ENCODE measurements at places on chromosomes 5 and 9. TPM values are rescaled to one million over a fixed set of nuclear protein-coding genes. Genes with fewer than 3 reads are reported as not detected.

GRCh38 chr9:111975709-111976108 is 79.1 kb downstream of the UGCG start:
- peak; percentile 12 for DNase-seq

- peak; percentile 31 for DNase-seq
These were observed 13.6 kb upstream of the GM2A start for GRCh38 chr5:151239237-151239861.

- DNase-seq: no peak
These were observed 45.5 kb downstream of the TNFSF8 start for GRCh38 chr9:114884787-114885452.

The PCDHGA4 gene
- 0.25 TPM for total RNA-seq

GRCh38 chr5:75716715-75717081 is 539 bp downstream of the POC5 start:
- no peak for DNase-seq

DNA sequence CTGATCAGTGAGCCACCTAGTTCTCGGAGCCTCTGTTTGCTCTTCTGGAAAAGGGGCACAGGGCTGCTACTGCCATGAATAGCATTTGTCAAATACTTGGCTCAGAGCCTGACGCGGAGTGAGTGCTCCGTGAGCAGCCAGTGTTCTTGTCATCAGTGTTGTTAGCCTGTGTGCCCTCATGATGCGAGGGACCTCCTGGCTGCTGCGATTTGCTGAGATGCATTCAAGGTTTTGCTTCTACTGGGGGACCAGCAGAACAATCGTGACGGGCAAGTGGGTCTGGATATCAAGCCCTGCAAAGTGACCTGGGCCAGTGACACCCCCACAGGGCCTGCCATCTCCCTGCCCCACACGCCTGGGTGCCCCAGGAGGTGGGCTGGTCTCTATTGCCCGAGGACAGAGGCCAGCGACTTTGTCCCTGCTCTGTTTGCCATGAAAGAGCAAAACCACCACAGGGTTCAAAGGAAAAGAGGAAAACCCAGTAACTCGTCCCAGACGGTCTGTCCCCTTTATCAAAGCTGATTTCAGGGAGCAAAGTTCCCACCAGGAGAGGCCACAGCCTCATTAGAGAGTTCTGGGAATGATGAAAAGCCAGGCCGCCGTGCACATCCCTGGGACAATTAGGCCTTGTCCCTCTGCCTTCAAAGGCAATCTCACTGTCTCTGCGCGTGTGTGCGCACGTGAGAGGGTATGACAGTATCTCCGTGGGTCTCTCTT is 86.5 kb upstream of the LMX1B start:
- no peak for DNase-seq

DNA sequence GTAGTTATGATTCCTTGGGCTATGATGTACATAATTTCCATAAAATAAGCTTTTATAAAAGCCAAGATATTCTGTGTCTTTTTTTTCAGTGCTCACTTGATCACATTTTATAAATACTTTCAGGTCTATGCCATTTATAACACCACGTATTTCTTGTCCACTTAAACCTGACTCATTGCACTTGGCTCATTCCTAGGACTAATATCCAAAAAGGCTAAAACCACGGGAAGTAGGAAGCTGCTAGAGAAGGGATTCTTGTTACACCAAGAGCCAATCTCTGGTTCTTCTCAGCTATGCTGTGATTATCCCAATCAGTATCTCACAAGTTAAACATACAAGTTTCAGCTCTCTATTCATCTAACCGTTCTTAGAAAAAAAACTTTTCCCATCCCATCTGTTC is 80.4 kb upstream of the CDH6 start:
- DNase-seq: no peak

The ENDOG gene
- total RNA-seq: 15.0 TPM

DNA sequence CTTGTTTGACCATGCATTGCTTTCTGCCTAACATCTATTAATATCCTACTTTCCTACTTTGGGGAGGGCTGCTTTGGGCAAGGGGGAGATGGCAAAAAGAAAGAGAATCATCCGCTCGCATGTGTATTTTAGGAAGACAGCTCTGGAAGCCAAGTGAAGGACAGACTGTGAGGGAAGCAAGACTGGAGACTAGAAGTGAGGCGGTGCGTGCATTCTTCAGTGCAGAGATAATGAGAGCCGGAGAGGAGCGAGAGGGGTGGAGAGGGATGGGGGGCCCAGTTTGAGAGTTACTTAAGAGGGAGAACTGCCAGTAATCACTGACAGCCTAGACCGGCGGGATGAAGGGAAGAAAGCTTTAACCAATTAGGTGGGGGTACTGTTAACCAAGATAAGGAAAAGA is 151.7 kb upstream of the RAPGEF1 start:
- DNase-seq: no peak

DNA sequence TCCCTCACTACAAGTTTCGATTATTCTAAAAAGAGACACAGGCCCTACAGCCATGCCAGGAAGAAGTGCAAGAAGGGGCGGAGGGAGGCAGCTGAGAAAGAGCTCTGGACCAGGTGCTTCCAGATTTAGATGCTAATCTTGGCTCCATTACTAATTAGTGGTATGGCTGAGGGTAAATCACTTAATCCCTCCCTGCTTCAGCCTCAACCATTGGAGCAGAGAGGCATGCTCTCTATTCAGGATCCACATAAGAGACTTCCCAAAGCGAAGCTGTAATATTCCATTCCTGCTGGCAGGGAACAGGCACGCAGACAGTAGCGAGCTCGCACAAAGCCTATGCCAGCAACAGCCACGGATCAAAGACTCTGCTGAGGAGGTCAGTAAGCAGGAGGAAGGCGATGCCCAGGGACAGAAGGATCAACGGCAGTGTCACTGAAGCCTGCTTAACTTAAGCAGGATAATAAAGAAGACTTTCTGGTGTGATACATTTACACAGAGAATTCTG is 24.2 kb downstream of the LIFR start:
- DNase-seq: no peak

The RALGPS1 gene
- 3.4 TPM for total RNA-seq

- no peak for DNase-seq
These were observed 135.1 kb downstream of the SIL1 start for GRCh38 chr5:139062910-139063663.

The PLK2 gene
- 8.3 TPM for total RNA-seq

The SPATA24 gene
- 3.5 TPM for total RNA-seq

DNA sequence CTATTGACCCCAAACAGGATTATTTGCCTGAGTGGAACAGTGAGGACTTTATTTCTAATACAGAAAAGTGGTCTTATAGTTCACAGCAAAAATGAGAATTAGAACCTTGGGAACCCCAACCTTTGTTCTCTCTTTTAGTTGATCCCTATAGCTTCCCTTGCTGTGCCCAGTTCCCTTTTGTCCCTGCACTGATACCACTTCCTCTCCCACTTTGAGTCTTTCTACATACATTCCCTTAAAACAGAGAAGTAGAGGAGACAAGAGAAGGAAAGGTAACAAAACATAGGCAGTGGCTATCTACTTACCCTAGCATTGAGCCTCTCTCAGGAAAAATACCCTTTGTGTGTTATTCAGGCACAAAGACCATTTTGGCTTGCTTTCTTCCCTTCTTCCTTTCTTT is 246.4 kb downstream of the FAM114A2 start:
- DNase-seq: no peak

GRCh38 chr9:96193236-96193755 is 108.7 kb downstream of the HSD17B3 start:
- no peak for DNase-seq

DNA sequence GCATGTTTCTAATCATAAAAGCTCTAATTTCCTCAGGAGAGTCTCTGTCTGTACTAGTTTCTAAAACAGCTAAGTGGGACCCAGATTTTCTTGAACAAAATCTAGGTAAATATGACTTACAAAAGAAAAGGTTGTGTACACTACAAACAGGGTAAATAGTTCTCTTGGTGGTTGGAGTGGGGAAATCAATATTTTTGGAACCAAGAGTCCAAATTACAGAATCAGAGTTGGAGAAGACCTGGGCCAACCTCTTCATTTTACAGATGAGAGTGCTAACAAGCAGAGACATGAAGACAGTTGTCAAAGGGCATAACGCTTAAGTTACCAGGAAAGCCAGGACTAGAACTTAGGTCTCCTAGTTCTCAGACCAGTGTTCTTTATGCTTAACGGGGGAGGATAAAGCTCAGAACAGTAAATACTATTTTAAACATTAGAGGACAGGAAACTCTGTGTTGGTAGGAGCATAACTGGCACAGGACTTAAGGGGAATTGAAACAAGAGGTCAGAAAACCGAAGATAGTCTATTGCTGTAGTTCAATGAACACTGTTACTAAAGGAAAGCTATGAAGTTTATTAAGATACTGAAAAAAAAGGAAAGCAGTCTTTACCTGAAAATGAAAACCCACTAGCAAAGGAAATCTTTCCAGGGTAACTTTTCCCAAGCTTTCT is 9.3 kb upstream of the GOLGA1 start:
- no peak for DNase-seq

- no peak for DNase-seq
These were observed 27.6 kb downstream of the DAP start for GRCh38 chr5:10733426-10733825.
